ENCODE measurements at places on chromosomes 2 and 18.

DNA sequence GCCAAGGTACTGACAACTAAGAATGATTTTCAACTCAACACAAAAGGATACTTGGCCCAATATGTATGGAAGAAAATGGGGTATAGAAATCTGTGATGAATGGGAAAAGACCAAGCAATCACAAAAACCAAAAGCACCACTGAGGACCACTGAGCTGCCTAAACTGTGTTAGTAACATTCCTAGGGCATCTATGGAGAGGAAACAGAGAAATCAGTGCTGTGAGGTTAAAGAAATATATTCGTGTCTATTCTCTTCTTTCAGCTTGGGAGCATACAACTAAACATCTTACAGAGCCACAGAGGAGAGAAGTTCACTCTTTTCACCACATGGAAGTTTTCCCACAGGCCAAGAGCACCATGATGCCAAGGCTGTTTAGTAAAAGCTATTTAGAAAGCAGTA lies 47.3 kb upstream of the CALCRL start:
- DNase-seq = no peak

- DNase-seq = no peak
Observed at GRCh38 chr2:20667151-20667530, 197 bp downstream of the GDF7 start.

DNA sequence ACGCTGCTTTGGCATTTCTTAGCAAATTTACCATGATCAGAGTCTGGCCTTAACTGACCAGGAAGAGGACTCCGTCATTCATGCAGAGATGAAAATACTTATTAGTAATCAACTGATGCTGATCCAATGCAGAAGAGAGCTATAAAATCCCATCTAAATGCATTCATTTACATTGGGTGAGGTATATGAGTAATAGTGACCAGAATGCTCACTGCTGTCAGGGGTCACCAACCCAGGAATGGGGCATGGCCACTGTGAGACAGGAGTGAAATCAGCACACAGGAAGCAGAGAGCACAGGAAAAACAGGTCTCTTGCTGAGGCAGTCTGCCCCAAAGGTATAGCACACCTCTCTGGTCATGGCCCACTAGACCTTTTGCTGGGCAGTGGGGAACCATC lies 68.1 kb upstream of the TMEM247 start:
- DNase-seq = peak; percentile 25

DNA sequence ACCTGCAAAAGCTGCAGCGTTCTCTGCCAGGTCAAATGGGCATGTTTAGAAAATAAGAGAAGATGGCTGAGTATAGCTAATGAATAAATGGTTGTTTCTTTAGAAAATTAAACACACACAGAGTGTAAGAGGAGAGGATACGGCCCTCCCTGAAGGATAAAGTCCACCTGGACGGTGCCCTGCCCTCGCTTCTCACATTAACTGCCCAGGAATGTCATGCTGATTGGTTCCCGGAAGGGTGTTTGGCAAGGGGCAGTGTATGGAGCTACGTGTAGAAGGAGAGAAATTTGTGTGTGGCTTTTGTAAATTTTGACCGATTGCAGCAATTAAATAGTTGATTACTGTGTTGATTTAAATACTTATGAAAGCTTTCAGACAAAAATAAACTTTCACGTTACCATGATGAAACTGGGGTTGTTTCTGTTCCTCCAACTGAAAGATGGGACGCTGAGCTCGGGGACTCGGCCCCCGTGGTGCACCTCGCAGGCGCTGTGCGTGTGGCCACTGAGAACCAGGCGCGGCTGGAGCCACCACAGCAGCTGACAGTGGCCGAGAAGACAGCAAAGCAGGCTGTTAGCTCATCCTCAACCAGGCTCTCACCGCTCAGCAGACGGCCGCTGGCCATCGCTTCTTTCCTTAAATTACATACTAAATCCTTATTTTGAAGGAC lies 22.7 kb downstream of the MPPE1 start:
- DNase-seq = no peak

All from RWPE1 (cell line).